ENCODE measurements at places on chromosomes 4 and X.
A peak's percentile ranks its signal among the peaks of the same experiment; 100 is the strongest.

- no peak for DNase-seq
Observed at GRCh38 chr4:108917255-108917654, 154.4 kb upstream of the ETNPPL start.

DNA sequence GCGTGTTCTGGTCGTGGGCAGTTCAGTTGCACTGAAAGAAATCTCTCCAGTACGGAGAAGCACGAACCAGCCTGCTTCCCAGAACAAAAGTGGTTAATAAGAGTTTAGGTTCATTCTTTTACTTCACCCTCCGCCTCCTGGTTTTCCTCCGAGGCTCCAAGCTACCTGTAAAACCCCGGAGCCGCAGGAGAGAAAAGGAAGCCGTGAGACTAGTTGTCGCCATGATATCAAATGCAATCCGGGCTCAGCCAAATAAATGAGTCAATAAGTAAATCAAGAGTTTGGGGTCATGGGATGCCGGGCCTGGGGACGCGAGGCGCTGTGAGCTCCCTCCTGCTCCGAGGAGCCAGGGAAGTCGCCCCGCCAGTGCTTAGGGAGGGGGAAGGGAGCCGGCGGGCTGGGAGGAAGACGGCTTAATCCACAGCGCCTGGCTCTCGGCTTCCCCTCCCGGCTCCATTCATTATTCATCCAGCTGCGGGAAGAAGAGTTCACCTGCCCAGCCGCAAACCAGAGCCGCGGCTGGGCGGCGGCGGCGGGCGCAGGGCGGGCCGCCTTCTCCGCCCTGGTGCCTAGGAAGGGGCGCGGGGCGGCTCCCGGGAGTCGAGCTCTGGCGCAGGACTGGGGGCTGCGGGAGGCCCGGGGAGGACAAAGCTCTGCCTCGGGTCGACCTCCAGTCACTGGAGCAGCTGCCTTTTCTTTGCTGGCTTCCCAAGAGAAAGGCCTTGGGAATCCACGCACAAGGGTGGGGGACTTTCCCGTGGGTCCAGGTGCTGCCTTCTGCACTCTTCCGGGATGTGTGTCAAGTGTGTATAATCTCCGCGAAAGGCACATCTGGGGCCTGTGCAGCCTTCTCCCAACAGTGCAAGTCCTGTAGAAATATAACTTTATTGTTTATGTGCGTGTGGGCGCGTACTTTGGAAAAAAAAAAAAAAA is 1.7 kb downstream of the FRAS1 start:
- DNase-seq: peak; percentile 44

GRCh38 chr4:44494810-44495701 is 46.4 kb upstream of the KCTD8 start:
- DNase-seq: no peak

GRCh38 chr4:102586002-102586643 is 85.0 kb downstream of the NFKB1 start:
- no peak for DNase-seq

GRCh38 chr4:62640296-62640695 is 1440.2 kb downstream of the ADGRL3 start:
- no peak for DNase-seq

DNA sequence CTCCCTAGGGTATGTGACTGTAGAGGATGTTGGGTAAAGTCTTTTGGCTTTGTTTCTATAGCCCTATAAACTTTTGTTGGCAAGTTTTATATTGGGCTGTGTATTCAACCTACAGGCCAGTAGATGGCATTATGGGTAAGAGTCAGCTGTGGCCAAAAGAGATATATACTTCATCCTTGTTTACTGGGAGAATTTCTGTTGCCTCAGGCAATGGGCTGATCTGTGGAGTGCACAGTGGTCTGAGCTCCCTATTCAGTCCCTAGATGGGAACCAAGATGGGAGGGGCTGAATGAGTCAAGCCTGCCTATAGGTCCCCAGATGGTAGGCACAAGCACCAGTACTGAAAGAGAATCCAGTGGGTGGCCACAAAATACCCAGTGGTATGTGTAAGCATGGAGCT is 580.6 kb downstream of the EPHA5 start:
- DNase-seq: no peak

DNA sequence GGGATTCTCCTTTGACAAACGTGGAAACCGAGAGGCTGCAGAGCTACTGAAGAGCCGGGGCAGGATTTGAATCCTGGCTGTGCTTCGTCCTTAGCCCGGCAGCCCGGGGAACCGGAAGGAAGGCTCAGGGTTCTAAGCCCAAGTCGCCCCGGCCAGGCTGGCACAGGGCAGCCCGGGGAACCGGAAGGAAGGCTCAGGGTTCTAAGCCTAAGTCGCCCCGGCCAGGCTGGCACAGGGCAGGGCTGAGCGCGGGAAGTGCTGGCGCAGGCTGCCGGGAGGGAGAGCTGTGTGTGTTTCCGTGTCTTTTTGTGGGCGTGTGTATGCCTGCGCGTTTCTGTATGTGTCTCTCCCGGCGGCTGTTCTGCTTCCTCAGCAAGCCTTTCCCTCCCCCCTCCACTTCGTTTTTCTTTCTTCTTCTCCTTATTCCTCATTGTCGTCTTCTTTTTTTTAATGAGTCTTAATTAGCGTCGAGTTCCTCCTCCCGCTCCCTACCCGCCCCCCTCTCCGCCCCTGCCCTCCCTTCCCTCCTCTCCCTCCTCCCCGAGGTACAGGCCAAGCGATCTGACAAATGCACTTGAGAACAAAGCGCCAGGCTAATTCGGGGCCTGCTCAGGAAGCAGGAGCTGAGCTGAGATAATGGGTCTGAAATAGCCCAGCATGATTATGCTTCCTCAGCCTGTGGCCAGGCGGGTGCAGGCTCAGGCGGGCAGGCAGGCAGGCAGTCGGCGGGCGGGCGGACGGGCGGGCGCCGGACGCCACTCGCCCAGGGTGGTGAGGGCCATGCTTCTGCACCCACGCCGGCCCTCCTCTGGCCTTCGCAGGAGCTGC is 65.9 kb downstream of the EFNB1 start:
- DNase-seq: no peak

- DNase-seq: no peak
Observed at GRCh38 chr4:82360298-82361177, 13.3 kb downstream of the HNRNPD start.

DNA sequence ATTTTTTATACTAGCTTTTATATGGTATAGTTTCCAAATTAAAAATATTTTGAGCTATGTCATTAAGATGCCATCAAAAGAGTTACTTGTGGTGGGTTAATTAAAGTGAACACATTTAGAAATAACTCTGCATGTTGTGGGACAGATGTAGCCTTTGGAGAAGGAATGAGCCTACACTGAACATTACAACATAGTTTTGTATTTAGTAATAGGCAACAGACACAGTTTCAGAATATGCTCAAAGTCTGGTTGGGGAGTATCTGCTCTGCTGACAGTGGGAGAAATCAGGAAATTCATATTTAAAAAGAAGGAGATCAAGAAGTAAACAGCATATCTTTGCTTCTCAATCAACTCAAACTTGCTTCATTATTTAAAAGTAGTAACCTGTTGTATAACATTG is 23.7 kb downstream of the EMCN start:
- no peak for DNase-seq

DNA sequence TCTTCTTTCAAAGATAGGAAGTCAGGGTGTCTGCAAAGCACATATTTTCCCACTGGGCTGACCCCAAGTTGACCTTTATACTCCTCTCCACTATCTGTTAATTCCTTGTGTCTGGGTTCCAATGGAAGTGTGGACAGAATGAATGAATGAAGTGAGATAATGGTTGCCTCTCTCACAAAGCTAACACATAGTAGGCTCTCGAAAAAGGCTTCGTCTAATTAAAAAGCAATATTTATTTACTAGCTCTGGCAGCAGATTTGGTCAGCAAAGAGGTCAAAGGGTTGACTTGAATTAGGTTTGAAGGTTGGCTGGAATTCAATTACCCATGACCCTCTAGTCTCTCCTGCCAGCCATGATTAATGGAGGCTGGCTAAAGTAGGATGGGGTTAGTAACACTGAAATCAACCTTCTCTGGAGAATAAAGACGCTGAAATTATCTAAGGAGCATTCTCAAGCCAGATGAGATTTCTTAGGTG is 280.3 kb upstream of the KLF3 start:
- DNase-seq: no peak

DNA sequence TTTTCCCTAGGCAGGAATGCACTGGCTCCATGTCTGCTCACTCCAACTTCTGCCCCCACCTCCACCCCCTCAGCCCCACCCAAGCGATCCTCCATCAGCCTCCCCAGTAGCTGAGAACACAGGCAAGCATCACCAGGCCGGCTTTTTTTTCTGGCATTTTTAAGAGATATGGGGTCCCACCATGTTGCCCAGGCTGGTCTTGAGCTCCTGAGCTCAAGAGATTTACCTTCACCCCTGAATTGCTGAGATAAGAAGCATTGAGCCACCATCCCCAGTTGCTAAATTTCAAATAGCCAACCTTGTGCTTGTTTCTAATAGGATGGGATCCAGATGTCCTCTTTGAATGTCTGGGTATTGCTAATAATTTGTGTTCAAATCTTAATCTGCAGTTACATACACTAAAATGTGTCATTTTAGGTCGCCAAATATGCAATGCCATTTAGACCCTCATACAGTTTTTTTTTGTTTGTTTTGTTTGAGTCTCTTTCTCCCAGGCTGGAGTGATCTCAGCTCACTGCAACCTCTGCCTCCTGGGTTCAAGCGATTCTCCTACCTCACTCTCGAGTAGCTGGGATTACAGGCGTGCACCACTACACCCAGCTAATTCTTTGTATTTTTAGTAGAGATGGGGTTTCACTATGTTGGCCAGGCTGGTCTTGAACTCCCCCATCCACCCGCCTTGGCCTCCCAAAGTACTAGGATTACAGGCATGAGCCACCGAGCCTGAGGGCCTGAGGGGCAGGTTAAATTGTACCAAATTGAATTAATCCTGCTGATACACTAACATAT is 8.8 kb downstream of the LARP7 start:
- no peak for DNase-seq

DNA sequence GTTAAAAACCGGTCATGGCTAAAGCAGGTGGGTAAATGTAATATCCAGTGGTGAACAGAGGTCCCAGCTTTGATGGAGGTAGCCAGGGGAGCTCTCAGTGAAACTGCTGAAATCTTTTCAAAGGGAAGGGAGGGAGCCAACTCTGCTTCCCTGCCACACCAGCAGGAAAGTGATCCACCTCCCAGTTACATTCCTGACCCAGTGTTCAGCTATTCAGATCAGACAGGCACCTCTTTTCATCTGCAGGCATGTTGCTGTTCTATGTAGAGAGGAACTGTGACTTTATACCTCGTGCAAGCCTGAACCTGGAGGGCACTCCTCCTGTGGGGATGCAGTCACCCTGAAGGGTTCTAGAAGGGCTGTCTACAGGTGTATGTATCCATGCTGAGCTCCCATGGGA is 37.6 kb downstream of the DCLK2 start:
- DNase-seq: no peak

- no peak for DNase-seq
Observed at GRCh38 chr4:128288689-128289106, 1.1 kb upstream of the PGRMC2 start.

Data from NCI-H187 treated with DMSO at 0.1 percent for 48 hours (cell line).